ENCODE measurements at places on chromosomes 5 and 9. TPM values are rescaled to one million over a fixed set of nuclear protein-coding genes. Genes with fewer than 3 reads are reported as not detected.

TLX3 gene
- not detected for total RNA-seq

CATSPER3 gene
- 0.48 TPM for total RNA-seq

WDR38 gene
- not detected for total RNA-seq

SLC4A9 gene
- total RNA-seq: not detected

FSTL4 gene
- 0.39 TPM for total RNA-seq

ZNF483 gene
- total RNA-seq: 11.3 TPM

TMEM232 gene
- total RNA-seq: 2.2 TPM

TTC33 gene
- 20.1 TPM for total RNA-seq

WDR31 gene
- 15.3 TPM for total RNA-seq

GABRA1 gene
- total RNA-seq: not detected

PAPPA gene
- total RNA-seq: 1.4 TPM

KCNMB1 gene
- total RNA-seq: 1.2 TPM

RICTOR gene
- 24.1 TPM for total RNA-seq

GLIPR2 gene
- 6.4 TPM for total RNA-seq

BTNL8 gene
- total RNA-seq: not detected

ANKRD31 gene
- total RNA-seq: 0.11 TPM

SLC23A1 gene
- total RNA-seq: 0.19 TPM

C5 gene
- total RNA-seq: 0.47 TPM

MSX2 gene
- 2.0 TPM for total RNA-seq

IL4 gene
- total RNA-seq: not detected

STPG3 gene
- total RNA-seq: not detected

SNCAIP gene
- total RNA-seq: 1.6 TPM

FOXD4 gene
- total RNA-seq: 0.13 TPM

PCAT7 gene
- not detected for total RNA-seq

SPINK4 gene
- not detected for total RNA-seq

GPR150 gene
- not detected for total RNA-seq

SCGB3A1 gene
- total RNA-seq: not detected

SAXO1 gene
- total RNA-seq: not detected

DOLPP1 gene
- total RNA-seq: 4.8 TPM

ANKRD18A gene
- 2.9 TPM for total RNA-seq

SLC36A2 gene
- not detected for total RNA-seq

PAEP gene
- total RNA-seq: not detected

SOHLH1 gene
- total RNA-seq: not detected

GLRA1 gene
- not detected for total RNA-seq

OGN gene
- 9.3 TPM for total RNA-seq

GMCL2 gene
- not detected for total RNA-seq

GALNT10 gene
- total RNA-seq: 13.1 TPM

RANBP17 gene
- total RNA-seq: 7.9 TPM
